ENCODE measurements at places on chromosomes 13 and 19. TPM values are rescaled to one million over a fixed set of nuclear protein-coding genes. Genes with fewer than 3 reads are reported as not detected.

- peak; percentile 39 for DNase-seq
These were observed 30.9 kb upstream of the MED4 start for GRCh38 chr13:48125794-48126228.

- no peak for DNase-seq
These were observed 40.8 kb downstream of the SERPINE3 start for GRCh38 chr13:51380269-51380668.

DNA sequence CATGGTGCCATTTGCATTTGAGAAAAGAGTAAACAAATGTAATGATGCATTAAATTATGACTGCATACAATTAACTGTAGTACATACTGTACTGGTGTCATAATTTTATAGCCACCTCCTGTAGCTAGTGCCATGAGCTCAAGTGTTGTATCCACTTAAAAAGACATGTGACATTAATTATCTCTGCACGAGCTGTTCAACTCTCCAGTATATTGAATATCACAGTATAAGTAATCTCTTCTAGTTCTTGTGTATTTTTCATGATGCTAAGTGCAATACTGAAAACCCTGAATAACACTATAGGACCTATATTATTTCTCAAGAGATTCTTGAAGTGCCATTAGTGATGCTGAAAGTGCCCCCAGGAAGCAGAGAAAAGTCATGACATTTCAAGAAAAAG is 387.3 kb downstream of the PCDH17 start:
- no peak for DNase-seq

Gene IQCN
- polyA plus RNA-seq: 1.5 TPM

Gene GPC5
- polyA plus RNA-seq: 3.9 TPM

GRCh38 chr13:112446347-112446861 is 70.2 kb downstream of the SPACA7 start:
- DNase-seq: no peak

Gene CNMD
- 0.52 TPM for polyA plus RNA-seq

- DNase-seq: no peak
These were observed 158.1 kb downstream of the SUCLA2 start for GRCh38 chr13:47843005-47843404.

GRCh38 chr13:112877976-112878955 is 90.7 kb upstream of the MCF2L start:
- no peak for DNase-seq

DNA sequence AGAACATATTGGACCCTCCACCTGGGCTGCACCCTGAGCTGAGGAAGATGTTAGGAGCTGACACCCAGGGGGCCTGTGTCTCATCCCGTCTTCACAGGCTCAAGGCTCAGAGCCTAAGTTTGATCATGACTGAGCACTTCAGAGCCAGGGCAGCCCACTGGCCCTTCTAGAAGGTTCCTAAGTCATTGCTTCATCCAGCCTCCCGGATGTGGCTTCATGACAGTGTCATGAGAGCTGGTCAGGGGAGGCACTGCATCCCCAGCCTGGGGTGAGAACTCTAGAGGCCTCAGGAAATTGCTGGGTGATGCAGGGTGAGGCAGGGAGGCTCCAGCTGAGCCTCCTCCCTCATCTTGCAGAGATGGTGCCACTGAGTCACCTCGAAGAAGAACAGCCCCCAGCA is 24.9 kb upstream of the PIK3R2 start:
- DNase-seq: no peak

Gene SPRED3
- polyA plus RNA-seq: 2.3 TPM

- no peak for DNase-seq
These were observed 9.0 kb downstream of the UGGT2 start for GRCh38 chr13:96044238-96044637.
